ENCODE measurements at places on chromosomes 11 and 22.

DNA sequence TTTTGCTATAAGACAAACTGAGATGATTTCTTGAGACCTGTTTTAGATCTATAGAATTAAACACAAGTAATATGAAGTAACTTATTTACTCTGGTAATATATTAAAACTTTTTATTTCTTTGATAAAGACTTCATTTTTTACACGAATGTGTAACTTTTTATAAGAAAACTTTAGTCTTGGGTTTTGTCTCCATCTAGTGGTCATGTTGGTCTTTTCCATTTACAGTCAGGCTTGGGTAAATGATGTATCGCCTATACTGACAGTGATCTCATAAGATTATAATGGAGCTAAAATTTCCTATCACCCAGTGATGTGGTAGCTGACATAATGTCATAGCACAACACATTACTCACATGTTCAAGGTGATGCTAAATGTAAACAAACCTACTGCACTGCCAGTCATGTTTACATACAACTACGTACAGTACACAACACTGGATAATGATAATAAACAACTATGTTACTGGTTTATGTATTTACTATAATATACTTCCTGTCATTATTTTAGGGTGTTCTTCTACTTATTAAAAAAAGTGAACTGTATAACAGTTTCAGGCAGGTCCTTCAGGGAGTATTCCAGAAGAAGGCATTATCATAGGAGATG, 7.5 kb upstream of the C11orf97 start:
- DNase-seq: peak; percentile 48

DNA sequence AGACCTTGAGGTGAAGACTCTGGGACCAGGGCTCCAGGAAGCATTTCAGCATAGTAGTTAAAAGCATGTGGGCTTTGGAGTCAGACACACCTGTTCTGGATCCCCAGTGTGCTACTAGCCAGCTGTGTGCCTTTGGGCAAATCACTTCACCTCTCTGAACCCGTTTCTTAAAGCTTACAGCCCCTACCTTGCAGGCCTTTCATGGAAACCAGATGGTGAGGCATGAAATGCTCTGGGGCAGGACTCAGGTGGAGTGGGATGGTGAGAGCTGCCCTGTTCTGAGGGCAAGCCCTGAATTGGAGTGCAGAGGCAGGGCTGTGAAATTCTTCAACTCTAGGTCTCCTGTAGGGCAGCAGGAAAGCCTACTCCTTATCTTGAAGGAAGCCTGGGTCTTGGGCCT, 10.5 kb downstream of the UCP2 start:
- no peak for DNase-seq

DNA sequence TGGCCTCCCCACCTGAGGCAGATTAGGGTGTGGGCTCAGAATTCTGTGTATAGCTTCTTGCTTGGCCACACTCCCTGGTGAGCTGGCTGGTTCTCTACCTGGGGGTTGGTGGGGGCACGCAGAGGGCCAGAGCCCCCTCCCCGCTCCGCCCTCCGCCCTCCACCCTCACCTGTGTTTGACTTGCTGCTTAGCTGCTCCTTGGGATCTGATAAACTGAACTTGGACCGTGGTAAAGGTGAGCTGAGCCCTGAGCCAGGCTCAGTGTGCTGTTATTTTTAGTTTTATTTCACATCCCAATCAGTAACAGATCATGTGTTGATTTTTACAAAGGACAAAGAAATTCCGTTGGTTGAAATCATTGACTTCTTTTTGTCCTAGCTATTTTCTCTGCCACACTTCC, 2.0 kb downstream of the OVOL1 start:
- DNase-seq: no peak

DNA sequence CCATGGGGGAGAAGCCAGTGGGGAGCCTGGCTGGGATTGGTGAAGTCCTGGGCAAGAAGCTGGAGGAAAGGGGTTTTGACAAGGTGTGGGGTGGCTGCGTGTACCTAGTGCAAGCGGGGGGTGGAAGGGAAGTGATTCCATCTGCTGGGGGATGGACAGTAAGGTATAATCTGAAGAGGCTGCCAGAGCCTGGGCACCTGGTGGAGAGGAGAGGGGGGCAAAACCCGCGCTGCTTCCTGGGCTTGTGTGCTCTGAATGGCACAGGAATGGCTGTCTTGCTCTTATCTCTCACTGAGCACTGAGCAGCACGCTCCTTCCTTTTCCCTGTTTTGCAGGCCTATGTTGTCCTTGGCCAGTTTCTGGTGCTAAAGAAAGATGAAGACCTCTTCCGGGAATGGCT, 988 bp downstream of the BANF1 start:
- DNase-seq: no peak

DNA sequence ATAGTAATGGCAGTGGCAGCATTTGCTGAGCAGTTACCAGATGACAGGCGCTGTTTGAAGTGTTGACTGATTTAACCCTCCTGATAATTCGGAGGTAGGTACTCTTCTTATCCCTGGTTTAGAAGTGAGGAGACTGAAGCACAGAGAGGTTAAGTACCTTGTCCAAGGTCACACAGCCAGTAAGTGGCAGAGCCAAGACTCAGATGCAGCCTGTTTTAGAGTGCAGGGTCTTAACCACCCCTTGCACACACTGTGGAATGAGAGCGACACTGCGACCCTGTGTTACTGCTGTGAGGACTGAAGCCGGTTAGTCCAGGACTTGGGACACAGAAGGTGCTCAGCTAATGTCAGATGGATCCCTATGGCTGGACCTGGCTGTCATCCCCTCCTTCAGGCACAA, 34.7 kb downstream of the DAGLA start:
- no peak for DNase-seq

- DNase-seq: no peak
Measured at GRCh38 chr22:24550028-24550901, 4.7 kb downstream of the GUCD1 start.

GRCh38 chr22:26957897-26958296, 300.5 kb downstream of the MIAT start:
- DNase-seq: no peak

DNA sequence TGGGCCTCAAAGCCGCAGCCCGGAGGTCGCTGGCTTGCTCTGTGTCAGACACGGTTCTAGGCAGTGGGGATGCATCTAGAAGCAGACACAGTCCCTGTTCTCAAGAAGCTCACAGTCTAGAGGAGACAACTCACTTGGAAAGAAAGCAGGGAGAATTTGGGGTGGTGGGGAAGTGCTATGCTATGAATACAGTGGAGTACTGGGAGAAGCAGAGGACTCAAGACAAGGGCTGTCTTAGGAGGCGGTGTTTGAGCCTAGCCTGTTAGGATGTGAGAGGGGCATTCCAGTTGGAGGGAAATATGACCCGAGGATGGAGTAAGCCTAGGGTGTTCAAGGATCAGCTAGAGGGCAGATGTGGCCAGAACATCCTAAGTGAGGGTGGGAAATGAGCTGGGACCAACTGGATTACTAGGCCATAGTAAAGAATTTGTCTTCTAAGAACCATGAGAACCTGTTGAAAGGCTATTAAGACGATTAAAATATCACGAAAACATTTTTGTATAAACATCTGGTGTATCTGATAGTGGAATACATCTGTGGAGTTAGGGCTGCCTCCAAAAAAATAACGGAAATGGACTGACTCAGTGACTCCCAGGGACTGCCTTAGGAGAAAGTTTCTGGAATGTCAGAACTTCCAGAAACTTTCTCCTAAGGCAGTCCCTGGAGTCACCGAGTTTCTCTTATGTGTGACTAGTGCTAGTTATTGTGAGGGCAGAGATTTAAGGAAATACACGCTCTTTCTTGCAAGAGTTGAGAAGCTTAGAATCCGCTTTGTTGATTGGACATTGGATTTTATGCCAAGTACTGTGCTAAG, 1.1 kb upstream of the PITPNB start:
- DNase-seq: no peak

DNA sequence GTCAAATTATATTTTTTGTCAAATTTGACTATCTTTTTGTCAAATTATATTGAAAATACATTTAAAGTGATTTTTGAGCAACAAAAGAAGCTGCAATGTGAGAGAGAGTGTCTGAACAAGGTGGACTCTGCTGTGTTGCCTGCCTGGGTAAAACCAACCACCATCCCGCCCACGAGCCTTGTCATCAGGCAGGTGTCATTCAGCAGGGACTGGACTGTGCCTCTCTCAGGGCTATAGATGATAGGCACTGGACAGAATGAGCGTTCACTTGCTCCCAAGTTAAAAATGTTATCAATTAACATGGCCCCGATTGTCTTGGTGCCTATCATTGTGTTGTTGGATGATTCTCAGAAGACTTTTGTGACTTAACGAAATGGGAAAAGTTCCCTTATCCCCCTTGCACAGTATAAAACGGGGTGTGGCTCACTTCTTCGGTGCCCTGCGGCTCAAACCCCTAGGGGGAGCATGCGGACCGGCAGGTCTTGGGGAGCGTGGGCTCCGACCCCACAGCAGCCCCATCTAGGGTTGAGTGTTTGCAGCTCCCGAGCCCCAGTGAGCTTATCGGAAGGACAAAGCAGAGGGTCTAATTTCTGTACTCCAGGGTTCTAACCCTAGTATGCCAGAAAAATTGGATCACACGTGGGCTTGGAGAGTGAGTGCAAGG, 1.7 kb downstream of the APOL5 start:
- DNase-seq: no peak

DNA sequence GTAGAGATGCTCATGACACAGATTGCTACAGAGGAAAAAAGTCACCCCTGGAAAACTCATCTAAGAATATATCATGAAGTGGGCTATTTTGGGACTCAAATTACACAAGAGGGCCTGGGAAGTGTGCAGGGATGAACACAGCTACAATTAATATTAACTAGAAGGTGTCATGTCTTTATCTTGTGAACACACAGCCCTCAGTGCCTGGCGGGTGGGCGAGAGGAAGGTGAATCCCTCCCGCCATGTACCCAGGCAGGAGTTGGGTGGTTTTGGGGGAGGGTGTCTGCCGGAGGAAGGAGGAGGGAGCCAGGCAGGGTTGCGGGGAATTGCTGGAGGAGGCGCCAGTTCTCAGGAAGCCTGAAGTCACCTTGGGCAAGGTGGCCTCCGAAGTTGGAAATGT, 5.1 kb upstream of the FAM83F start:
- no peak for DNase-seq

DNA sequence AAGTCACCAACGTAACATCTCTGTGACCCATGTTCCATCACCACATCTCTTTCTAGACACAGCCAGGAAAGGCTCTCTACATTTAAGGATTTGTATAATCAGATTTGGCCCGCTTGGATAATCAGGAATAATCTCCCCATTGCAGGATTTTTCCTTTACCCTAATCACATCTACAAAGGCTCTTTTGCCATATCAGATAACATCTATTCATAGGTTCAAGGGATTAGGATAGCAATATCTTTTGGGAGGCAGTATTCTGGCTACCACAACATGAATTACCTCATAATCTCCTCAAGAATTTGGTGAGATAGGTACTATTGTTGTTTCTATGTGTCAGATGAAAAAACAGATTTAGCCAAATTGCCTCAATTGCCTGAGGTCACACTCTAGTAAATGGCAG, 142.8 kb upstream of the UBASH3B start:
- DNase-seq: no peak

- DNase-seq: no peak
Measured at GRCh38 chr11:103109818-103110388, 677 bp downstream of the DYNC2H1 start.

DNA sequence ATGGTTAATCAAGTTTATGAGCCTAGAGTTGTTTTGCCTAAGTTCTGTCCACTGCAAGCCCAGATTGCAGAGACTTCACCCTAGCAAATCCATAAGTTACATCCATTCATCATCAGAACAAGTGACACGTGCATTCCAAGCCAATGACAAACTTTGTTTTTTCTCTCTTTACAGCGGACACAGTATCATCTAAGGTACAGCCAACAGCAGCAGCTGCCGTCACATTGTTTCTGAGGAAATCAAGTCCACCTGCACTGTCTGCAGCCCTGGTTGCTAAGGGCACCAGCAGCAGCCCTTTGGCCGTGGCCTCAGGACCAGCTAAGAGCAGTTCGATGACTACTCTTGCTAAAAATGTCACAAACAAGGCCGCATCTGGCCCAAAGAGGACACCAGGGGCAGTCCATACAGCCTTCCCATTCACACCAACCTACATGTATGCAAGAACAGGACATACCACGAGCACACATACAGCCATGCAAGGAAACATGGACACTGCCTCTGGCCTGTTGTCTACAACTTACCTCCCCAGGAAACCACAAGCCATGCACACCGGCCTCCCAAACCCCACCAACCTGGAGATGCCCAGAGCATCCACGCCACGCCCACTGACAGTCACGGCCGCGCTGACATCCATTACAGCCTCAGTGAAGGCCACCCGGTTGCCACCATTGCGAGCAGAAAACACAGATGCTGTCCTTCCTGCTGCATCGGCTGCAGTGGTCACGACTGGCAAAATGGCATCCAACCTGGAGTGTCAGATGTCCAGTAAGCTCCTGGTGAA, 155.8 kb downstream of the C11orf91 start:
- no peak for DNase-seq

GRCh38 chr22:36528341-36528740, 625 bp downstream of the EIF3D start:
- DNase-seq: no peak
